T1000 (cell line): ENCODE measurements at places on chromosomes 5 and 9.

DNA sequence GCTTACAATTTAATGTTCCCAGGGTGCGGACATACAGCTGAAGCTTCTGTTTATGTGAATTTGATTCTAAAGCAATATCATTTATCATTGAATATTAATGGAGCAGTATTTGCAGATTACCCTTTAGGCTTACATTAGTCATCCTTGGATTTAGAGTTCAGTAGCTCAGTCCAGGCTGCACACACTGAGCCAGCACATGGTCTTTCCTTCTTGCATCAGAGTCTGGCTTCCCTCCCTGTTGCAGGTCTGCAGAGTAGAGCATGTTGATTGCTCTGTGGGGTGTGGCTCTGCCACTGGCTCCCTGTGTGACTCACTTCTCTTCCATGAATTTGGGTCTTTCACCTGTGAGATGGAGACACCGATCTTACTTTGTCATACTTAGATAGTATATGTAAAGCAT, 36.8 kb downstream of the NSG2 start:
- DNase-seq: no peak

DNA sequence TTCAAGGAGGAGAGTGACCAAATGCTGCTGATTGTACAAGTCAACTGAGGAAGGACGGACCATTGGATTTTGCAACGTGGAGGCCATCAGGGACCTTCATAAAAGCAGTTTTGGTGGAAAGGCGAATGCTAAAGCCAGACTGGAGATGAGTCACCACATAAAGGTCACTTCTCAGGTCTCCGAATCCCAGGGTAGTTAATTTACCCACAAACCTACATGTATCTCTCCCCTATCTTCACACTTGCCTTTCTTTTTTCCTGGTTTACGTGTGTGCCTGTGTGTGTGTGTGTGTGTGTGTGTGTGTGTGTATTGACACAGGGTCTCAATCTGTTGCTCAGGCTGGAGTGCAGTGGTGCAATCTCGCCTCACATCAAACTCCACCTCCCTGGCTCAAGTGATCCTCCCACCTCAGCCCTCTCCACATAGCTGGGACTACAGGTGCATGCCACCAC, 4.6 kb upstream of the CTNNA1 start:
- no peak for DNase-seq

- no peak for DNase-seq
Observed at GRCh38 chr5:56639476-56639875, 175.9 kb upstream of the MAP3K1 start.

DNA sequence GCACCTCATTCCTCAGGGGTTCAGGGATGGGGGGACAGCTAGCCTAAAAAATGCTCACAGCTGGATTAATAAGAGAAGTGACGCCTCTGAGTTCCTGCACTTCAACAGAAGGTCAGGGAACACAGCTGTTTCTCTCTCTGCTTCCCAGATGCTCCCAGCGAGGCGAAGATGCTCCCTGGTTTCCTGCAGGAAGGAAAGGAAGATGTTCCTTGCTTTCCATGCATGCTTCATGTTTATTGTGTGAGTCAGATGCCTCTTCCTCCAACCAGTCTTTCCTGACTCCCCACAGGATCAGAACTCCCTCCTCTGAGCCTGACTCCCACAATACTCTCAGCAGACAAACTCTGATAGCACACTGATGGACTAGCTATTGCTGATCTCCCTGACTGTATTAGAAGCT, 71.9 kb downstream of the MFAP3 start:
- no peak for DNase-seq

DNA sequence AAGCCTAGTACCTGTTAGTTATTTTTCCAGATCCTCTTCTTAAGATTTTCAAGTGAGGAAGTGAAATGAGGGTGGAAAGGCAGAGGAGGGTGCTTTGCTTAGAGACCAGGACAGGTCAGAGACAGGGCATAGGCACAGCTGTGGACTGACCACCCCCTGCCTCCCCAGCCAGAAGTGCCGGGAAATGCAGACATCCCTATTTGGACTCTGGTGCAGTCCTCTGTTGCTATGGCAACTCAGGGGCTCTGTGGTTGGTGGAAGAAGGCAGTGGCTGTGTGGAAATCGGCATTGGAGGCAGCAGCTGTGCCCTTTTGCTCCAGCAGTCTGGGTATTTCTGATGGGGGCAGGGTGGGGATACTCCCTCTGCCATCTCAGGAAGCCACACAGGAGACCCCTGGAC, 43.3 kb upstream of the NDFIP1 start:
- DNase-seq: no peak

DNA sequence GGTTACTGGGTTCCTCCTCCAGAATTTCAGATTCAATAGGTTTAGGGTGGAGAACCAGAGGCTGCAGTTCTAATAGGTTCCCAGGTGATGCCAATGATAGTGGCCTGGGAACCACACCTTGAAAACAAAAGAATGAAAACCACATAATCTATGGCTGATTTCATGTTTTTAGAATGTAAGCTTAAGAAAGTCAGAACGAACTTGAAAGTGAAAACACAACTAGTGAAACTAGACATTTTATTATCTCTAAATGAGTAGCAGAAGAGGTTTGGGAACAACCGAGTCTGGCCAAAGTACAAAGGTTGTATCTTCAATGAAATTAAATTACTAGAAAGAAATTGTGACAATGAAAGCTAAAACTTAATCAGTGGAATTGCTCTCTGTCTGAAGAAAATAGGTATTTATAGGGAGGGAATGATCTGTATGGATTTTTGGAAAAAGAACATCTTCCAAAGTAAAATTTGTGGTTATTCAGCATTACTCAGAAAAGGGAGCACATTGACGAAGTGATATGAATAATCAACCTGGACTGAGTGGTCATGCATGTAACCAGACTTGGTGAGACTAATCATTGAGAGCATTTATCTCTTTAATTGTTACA, 24.9 kb upstream of the CEP120 start:
- DNase-seq: no peak

DNA sequence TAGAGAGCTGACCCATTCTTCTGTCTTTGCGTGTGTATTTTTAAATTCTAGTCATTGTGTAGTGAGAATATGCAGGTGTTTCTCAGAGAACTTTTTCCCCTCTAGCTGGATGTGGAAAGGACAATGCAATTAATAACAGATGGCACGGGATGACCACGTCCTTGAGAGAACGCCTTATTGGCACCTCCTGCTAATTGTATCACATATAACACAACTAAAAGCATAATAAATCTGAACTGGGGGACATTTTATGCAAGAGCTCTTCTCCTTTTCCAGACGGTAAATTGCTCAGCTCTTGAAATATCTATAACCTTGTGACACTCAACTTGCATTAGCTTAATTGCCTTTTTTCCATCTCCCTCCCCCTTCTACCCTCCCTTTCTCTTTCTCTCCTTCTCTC, 62.9 kb upstream of the IZUMO3 start:
- no peak for DNase-seq

DNA sequence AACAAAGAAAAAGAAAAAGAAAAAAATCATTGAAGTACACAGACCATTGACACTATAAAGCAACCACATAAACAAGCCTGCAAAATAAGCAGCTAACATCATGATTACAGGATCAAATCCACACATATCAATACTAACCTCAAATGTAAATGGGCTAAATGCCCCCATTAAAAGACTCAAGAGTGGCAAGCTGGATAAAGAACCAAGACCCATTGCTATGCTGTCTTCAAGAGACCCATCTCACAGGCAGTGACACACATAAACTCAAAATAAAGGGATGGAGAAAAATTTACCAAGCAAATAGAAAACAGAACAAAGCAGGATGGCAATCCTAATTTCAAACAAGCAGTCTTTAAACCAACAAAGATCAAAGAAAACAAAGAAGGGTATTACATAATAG, 15.7 kb upstream of the FBN2 start:
- no peak for DNase-seq

GRCh38 chr5:63555874-63556273, 406.4 kb downstream of the HTR1A start:
- peak; percentile 30 for DNase-seq

DNA sequence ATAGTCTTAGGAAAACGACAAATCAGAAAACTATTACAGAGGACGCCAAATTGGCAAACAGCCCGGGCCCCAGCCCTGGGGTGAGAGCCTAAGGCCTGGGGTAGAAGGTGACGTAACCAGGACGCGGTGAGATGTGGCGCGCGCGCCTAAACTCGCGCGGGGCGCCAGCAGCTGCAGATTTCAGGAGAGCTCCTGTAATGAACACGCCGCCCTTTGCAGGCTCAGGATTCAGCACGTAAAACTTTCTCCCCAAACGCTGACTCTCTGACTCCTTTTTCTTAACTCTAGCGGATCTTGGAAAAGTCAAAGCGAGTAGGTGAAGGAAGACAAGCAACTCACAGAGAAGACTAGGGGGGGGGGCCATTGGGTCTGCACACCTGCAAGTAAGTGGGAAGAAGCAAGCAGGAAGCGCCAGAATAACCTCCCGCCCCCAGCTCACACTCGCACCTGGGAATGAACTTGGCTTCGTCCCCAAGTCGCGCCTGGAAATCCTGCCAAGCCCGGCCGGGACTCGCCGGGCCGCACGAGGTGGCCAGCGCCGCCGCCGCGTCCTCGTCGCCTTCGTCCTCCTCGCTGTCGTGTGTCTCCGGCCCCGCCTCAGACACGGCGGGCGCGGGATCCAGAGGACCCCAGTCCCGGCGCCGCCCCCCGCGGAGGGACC, 822 bp downstream of the RASEF start:
- peak; percentile 29 for DNase-seq

DNA sequence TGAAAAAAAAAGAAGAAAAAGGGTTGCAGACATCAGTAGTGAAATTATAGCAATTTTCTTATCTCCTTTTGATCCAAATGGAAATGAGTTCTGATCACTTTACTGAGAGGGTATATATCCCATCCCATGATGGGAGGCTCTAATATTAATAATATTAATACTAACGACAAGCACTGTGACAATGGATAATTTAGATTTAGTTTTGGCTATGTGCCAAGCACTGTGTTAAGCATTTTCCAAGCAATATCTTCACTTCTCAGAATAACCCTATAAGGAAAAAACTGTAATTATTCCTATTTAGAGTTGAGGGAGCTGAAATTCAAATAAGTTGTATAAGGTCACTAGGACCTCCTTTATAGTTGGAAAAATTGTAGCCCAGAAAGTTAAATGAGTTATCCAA, 58.4 kb upstream of the ASTN2 start:
- no peak for DNase-seq

DNA sequence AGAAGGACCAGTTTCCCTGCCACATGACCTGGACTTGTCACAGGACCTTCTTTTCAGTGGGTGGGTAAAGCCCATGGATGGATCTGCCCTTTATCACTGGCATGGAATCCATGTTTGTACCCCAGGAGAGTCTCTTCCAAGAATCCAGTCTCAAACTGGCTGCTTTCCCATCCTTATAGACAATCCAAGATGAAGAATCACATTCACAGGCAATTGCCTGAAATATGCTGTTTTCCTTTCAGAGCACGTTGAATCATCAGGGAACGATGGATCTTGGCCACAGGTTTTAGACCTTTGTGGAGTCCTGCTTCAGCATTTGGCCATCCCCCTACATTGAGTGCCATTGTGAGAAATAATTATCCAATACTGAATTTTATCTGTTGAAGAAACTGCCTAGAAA, 319.8 kb downstream of the ASTN2 start:
- no peak for DNase-seq

DNA sequence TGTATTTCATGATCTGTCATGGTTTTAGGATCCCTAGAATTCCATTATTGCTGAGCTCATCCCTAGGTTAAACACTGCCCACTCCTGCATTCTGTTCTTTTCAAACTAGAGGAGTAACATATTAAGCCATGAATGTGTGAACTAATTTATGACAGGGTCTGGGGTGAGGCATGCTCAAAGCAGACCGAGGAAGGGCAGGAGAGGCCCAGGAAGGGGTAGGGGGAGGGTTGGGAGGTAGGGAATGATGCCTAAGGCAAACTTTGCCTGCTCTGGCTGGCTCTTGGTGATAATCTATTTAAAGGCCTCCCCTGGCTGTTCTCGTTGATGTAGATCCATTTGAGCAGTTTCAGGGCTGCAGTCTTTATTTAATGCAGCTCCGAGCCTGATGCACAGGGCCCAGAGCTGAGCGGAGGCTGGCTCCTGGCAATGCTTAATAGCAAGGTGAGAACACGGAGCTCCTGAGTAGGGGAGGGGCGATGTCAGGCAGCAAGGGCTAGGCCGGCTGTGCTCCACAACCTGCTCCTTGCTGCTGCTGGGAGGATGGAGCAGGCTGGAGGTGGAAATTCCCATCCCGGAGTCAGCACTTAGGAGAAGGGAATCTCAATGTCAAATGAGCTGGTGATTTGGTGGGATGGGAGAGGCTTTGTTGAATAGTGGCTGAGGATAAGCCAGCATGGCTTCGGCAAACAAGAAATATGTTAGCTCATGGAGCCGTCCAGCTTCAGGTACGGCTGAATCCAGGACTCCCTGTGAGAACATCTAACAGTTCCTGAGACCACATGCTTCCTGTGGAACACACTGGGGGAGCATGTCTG, 73.2 kb upstream of the UNC5A start:
- no peak for DNase-seq

- DNase-seq: no peak
Observed at GRCh38 chr5:164360589-164360988, 855.2 kb downstream of the MAT2B start.

- DNase-seq: no peak
Observed at GRCh38 chr5:179863449-179864085, 5.0 kb upstream of the MRNIP start.

DNA sequence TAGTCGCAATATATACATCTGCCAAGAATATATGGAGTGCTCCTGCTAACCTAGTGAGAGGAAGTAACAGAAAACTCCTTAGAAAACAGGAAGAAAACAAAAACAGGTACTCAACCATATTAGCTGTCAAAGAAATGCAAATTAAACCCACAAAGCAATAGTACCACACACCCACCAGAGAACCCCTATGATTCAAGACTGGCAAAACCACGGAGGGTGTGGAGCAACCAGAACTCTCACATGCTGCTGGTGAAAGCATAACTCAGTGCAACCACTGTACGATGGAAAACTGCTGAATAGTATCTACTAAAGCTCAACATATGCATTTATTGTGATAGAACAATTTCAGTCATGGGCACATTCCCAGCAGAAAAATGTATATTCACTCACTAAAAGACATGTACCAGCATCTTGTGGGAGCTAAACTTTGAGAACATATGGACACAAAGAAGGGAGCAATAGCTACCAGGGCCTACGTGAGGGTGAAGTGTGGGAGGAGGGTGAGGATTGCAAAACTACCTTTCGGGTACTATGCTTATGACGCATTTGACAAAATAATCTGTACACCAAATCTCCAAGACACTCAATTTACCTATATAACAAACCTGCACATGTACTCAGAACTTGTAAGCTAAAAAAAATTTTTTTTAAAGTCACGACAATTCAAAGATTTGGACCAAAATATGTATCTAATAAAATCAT, 34.0 kb downstream of the PTPN3 start:
- no peak for DNase-seq

- DNase-seq: peak; percentile 91
Observed at GRCh38 chr5:134738133-134738962, at the start of gene CAMLG. Gene CAMLG, plus strand, starts transcription at chr5:134738548. Its CDS starts 73 bp downstream, at chr5:134738621.

GRCh38 chr5:174675916-174676315, 48.5 kb upstream of the MSX2 start:
- DNase-seq: no peak
